ENCODE measurements at places on chromosomes 7 and 10.

DNA sequence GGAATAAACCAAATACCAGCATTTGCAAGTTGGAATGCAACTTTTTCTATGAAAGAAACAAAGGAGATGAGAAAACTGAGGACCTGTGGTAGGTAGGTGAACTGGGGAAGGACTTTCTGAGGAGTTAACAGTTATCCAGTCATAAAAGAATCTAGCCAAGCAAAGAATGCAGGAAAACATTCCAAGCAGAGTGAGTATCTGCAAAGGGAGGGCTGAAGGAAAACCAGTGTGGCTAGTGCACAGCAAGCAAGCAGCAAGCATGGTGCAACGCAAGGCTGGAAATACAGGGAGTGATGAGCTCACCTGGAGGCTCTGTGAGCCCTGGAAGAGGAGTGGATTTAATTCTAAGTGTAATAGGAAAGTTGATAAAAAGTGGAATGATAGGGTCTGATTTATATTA lies 44.0 kb downstream of the RTKN2 start:
- DNase-seq = no peak

DNA sequence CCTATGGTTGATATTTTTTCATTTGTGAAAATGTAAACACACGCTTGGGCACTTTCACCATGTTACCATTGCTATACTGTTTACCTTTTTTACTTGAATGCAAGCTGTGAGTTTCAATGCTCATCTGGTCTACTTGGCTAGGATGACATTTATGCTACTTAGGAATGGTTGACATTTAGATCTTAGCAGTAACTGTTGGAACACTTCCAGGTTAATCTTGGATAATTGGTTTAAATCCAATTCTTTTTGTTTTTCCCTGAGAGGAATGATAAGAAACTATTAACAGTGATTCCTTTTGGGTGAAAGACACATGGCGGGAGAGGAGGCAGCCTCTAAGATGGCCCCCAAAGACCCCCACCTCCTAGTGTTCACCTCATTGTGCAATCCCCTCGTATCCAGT lies 51.4 kb upstream of the AMPH start:
- DNase-seq = no peak

GRCh38 chr10:11893749-11894278 lies 70.7 kb downstream of the PROSER2 start:
- DNase-seq = no peak

DNA sequence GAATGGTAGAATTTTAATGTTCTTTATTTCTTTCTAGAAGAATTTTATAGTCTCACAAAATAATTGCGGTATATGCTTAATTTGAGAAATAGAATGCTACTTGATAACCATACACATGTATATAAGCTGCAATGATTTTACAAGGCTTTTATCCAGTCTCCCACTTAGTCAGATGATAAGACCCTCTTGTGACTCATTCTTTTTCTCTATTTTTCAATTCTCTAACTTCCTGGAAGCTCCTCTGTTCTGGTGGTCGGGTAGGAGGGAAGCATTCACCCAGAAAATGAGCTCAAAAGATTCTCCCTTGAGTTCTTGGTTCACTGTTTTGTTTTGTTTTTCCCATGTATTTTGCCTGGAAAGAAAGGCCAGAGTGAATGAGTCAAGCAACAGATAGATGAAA lies 546.6 kb downstream of the INHBA start:
- no peak for DNase-seq

DNA sequence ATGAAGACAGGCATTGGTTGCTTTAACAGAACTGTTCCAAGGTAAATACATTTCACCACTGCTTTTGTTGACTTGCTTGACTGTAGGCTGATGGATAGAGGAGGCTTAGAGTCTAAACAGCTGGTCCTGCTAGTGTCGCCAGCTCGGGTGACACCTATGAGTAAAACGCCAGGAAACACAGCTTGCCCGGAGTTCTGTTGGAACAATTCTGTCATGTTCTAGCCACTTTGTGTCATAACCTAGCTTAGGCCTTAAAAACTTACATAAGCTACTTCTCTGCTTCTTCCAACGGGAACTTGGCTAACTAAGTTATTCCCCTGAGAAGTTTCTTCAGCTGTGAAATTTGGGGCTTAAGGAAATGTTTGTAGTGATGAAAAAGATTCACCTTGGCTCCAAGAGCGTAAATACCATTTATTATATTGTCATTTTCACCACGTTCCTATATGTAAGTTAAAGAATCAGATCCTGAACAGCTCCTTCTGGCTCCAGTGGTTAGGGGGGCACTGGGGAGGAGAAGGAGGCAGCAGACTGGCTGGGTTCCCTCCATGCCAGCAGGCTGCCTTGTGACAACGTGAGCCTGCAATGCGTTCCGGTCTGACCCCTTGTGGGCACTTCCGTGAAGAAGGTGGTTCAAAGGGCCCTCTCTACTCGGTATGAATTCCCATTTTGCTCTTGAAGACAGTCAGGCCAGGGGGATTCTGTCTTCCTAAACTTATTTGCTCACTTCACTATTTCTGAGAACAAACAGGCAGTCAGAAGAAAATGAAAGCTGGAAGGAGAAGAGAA lies 253.2 kb downstream of the BMPER start:
- DNase-seq = no peak

- no peak for DNase-seq
These were observed 118.3 kb downstream of the PPP1R17 start for GRCh38 chr7:31805209-31805818.

Data from fibroblast of skin of left quadriceps (primary cell).